ENCODE measurements at places on chromosomes 7 and 10.
A peak's percentile ranks its signal among the peaks of the same experiment; 100 is the strongest.

DNA sequence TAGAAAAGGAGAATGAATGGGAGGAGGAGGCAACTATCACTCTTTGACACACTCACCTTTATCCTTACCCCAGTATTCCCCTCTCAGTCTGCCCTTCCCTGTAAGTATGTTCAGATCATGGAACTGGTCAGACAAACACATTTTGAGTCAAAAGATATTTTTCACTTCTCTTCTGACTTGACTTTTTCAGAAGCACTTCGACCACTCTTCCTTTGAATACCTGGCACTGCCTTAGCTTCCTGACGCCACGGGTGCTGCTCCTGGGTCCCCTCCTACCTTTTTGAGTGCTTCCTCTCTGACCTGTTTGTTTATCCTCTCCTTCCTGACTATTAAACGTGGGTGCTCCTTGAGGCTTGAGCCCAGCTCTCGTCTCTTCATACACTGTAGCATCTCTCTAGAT, 19.8 kb upstream of the C10orf67 start:
- no peak for DNase-seq

DNA sequence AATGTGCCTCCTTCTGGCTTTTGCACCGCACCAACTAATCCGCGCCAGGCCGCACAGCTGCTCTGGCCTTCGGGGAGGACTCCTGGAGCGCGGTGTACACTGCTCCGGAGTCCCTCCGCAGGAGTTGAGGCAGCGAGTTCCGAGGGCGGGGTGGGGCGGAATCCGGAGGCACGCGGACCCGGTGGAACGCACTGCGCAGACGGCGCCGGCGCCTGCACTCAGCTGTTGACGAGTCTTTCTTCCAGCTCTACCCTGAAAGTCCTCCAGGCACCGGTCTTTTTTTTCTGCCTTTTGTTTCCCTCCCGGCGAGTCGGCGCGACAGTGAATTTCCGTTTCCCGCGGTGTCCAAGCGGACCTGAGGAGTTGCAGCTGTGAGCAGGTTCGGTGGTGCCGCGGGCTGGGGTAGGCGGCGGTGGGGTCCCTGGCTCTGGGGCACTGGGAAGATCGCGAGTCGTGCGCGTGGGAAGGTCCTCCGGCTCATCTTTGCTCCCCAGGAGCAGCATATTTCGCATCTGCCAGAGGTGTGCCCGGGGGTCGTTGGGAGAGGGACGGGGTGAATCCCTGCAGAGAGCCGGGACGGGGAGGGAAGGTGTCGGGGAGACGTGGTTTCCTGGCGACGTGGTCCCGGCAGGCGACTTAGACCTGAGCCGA, 44.1 kb downstream of the SFTPD start:
- peak; percentile 74 for DNase-seq

DNA sequence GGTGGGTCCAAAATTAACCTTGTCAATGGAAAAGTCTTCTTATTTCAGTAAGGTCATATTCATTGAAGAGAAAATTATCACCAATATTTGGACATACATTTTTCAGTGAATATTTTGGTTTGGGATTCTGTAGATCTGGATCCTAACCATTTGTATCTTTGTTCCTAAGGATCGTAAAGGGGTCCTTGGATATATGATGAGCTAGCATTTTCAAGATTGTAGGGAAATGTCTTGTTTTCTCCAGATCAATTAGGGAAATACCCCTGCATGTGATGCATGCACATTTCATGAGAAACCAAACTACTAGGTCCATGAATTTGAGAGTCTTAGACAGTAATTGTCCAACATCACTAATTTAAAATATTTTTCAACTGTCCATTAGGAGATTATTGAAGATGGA, 18.0 kb downstream of the DNTT start:
- DNase-seq, result no peak

DNA sequence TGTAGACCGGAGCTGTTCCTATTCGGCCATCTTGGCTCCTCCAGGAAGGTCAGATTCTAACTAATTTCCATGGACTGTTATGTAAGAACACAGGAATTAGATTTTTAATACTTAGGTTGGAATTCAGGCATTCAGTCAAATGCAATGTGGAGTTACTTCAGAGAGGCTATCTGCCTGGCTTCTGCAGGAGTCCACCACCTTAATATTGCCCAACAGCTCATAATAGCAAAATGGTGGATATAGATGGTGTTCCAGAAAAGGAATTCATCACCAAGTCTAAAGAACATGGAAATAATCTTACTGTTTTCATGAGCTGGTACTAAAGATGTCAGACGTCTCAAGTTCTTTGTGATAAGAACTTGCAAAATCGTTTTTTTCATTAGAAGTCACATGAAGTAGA, 39.5 kb downstream of the CRHR2 start:
- no peak for DNase-seq

DNA sequence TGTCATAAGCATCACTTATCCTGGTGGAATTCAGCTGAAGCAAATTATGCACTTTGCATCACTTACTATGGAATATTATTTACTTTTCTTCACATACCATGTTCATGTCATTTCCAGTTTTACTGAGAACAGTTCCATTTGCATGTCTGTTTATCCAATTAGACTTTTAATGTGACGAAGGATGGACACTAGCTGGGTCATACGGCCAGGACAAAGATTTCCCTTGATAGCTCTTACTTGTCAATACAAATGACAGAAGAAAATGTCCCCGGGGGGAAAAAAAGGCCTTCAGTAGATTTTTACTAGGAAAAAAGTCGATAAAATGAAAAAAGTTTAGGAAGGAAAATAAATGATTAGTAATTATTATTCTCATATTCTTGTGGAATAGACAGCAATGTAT, 106.6 kb downstream of the RAPGEF5 start:
- DNase-seq, result no peak

- no peak for DNase-seq
Measured at GRCh38 chr7:137992550-137993394, 9.1 kb downstream of the CREB3L2 start.

GRCh38 chr10:100175875-100176274, 10.0 kb downstream of the ERLIN1 start:
- no peak for DNase-seq

- DNase-seq, result peak; percentile 55
Measured at GRCh38 chr10:34655286-34656170, 159.6 kb downstream of the PARD3 start.

- no peak for DNase-seq
Measured at GRCh38 chr7:111732923-111733322, 170.6 kb upstream of the IMMP2L start.

- DNase-seq, result no peak
Measured at GRCh38 chr10:18043148-18044006, 91.7 kb downstream of the SLC39A12 start.

GRCh38 chr7:101915000-101915399, 97.6 kb downstream of the CUX1 start:
- DNase-seq, result no peak

DNA sequence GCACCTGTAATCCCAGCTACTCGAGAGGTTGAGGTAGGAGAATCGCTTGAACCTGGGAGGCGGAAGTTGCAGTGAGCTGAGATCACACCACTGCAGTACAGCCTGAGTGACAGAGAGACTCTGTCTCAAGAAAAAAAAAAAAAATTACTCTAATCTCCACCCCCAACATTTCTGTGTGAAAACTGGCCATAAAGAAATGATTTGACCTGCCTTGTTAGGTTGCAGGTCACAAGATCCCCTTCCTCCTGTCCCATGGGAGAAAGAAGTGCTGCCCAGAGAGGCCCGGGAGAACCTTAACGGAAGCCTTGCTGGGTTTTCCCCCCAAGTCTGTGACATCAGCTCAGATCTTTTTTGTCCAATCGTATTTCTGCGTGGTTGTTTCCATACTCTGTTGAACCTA, 8.7 kb upstream of the CALHM1 start:
- DNase-seq, result no peak

GRCh38 chr7:131486346-131486745, 70.1 kb downstream of the PODXL start:
- no peak for DNase-seq

DNA sequence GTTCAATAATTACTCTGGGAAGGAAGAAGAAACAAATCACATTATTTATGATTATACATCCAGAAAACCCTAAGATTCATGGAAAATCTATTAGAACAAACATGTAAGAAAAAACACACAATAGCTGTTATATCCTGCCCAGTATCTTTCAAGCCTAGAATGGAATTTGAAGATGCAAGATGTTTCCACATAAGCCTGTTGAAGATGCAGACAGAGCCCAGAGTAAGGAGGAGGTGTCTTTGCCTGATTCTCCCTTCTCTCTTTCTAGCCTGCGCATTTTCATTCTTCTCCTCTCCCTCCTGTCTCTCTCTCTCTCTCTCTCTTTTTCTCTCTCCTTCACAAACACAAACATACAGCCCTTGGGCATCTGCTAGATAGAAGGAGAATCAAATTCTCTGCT, 170.1 kb upstream of the INHBA start:
- no peak for DNase-seq

GRCh38 chr10:94343151-94343550, 19.6 kb downstream of the NOC3L start:
- DNase-seq, result no peak

- DNase-seq, result no peak
Measured at GRCh38 chr10:88347022-88347421, 236.1 kb downstream of the RNLS start.

GRCh38 chr7:108605559-108606201, 36.0 kb downstream of the DNAJB9 start:
- DNase-seq, result no peak

- DNase-seq, result no peak
Measured at GRCh38 chr7:125599387-125599786, 669.8 kb upstream of the POT1 start.

DNA sequence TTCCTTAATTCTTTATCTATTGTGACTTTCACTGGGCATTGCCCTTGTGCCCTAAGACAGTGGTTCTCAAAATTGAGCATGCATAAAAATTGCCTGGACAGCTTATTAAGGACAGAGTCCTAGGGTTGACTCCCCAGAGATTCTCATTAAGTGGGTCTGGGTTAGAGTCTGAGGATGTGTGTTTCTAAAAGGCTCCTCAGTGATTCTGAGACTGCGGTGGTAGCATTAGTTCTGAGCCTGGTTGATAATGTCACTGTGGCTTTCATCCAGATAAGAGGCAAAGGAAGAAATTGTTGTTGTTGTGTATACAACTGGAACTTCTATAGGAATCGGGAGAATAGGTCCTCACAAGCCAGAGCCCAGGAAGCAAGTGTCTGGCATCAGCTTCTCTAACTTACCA, 1.3 kb downstream of the IFIT2 start:
- no peak for DNase-seq

GRCh38 chr7:67610897-67611296, 614.3 kb downstream of the TYW1 start:
- no peak for DNase-seq

- DNase-seq, result no peak
Measured at GRCh38 chr7:142581341-142581740, 167.9 kb upstream of the PRSS1 start.

GRCh38 chr10:132942101-132943057, at the start of gene CFAP46:
Gene CFAP46, minus strand, starts transcription at chr10:132942570. Its CDS starts 86 bp downstream, at chr10:132942484.
- DNase-seq, result peak; percentile 92

DNA sequence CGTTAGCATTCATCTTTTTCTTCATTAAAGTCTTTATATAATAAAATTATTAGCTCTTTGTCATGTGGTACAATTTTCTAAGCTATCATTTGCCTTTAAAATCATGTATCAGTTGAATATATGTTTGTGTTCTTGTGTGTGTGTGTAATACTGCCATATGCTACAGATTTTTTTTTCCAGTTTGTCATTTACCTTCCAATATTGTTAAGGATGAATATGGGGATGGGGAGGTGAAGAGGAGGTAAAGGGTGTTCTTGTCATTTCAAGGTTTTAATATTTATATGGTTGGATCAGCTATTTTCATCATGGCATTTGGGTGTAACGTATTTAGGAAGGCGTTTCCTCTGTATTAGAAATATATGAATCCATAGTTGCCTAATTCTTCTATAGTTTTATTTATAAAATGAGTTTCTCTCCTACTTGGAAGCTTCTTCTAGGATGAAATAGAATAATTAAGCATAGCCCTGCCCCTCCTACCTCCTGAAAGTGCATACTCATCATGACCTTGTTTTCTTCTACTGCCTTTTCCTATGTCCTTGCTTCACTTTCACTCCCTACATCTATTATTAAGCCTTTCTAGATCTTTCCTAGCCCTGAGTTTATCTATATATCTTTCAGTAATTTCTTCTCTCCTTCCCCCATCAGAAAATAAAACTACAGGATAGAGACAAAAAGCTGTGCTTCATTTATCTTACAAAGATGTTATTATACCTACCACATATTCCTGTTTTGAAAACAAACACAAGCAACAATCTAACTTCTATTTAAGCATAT, 25.1 kb downstream of the RAB18 start:
- no peak for DNase-seq

GRCh38 chr7:132877573-132877972, 204.3 kb downstream of the CHCHD3 start:
- peak; percentile 12 for DNase-seq

DNA sequence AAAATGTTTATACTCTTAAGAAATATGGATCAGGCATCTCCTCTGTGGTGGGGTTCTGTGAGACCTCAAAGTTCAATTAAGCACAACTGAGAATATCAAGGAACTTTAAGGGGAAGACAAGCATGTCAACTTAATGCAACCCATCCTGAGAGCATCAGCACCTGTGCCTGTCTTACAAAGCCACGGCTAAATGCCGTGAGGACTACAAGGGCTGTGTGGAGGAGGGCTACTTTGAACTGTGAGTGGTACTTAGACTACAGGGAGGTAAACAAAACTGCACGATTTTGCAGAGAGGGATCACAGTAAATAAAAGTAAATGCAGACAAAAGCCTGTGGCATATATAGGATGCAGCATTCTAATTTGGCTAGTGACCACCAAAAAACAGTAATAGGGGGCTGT, 139.1 kb downstream of the ATE1 start:
- DNase-seq, result no peak

GRCh38 chr10:1903982-1904381, 166.7 kb upstream of the ADARB2 start:
- DNase-seq, result no peak

GRCh38 chr7:117001283-117001682, 48.0 kb downstream of the ST7 start:
- no peak for DNase-seq

DNA sequence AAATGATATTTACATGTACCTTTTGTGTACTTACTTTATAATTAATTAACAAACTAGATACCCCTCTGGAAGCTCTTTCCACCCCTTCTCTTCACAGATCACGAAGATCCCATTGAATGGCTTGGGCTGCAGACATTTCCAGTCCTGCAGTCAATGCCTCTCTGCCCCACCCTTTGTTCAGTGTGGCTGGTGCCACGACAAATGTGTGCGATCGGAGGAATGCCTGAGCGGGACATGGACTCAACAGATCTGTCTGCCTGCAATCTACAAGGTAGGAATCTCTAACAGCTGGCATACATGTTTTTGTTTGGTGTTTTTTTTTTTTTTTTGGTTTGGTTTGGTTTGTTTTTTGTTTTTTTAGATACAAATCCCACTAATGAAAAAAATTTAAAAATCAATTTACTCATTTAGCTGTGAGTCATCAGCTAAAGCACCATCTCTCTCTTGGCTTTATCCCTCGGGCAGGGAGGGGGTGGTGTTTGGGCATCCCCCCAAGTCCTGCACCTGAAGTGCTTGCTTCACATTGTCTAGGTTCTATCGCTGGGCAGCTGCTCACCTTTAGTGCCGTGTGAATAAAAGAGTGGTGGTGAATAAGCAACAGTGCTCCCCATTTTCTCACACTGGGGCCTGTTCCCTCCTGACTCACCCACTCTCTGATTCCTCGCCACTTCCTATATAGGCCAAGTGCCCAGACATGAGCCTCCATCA, 68.9 kb downstream of the MET start:
- DNase-seq, result no peak

GRCh38 chr7:135169141-135169963, 1.2 kb downstream of the CYREN start:
- DNase-seq, result peak; percentile 70

GRCh38 chr10:61760943-61761824, 98.5 kb downstream of the CABCOCO1 start:
- DNase-seq, result no peak
